ENCODE measurements at places on chromosomes 11 and 22. TPM values are rescaled to one million over a fixed set of nuclear protein-coding genes. Genes with fewer than 3 reads are reported as not detected.

GRCh38 chr22:42430528-42431125, 1.6 kb downstream of the NFAM1 start:
- DNase-seq = no peak

- no peak for DNase-seq
Observed at GRCh38 chr11:113465786-113466185, 9.4 kb downstream of the DRD2 start.

Gene TLCD5
- 6.3 TPM for total RNA-seq

DNA sequence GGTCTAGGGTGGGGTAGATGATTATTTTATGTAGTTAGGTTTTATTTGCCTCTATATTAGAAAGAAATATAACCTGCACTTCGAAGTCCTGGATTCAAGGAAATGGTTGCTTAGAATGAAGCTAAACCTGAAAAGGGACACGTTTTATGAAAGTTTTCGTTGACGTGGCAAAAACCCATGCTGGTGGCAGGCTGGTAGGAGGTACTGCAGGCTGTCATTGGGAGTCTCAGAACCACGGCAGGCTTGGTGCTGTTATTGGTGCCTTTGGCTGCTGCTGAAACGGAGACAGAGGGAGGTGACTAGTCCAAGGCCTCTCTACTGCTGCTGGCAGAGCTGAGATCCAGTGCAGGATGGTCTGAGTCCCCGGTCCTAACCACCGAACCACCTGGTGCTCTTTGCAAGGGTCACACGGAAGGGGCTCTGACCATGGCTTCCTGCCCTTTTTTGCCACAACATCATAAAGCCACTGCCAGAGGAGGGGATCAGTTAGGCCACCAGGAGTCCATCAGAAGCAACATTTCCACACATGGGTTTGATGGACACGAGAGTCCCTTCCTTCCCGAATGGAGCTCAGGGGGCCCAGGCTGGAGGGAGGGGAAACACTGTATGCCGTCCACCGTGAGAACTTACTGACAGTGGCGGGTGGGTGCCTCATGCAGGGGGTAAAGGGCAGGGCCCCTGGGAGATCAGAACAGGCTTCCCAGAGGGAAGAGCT, 13.4 kb downstream of the CSF2RB start:
- no peak for DNase-seq

DNA sequence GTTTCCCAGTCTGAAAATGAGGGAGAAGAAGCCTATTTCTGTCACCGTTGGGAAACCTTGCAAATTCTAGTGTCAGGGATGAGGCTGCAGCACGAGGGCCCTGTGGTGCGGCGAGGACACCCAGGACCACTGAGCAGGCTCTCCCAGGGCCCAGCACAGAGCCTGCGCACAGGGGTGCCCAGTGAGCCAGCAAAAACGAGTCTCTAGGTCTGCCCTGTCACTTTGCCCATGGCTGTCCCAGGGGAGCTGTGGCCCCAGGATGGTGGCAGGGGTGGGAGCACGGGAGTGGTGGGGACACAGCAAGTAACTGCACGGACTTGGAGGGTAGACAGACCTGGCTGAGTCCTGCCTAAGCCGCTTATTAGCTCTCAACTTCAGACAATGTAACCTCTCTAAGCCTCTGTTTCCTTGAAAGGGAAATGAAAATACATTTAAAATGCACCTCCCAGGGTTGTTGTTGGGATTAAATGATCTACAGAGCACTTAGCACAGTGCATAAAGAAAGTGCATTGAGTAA, 44.2 kb downstream of the DSCAML1 start:
- no peak for DNase-seq

DNA sequence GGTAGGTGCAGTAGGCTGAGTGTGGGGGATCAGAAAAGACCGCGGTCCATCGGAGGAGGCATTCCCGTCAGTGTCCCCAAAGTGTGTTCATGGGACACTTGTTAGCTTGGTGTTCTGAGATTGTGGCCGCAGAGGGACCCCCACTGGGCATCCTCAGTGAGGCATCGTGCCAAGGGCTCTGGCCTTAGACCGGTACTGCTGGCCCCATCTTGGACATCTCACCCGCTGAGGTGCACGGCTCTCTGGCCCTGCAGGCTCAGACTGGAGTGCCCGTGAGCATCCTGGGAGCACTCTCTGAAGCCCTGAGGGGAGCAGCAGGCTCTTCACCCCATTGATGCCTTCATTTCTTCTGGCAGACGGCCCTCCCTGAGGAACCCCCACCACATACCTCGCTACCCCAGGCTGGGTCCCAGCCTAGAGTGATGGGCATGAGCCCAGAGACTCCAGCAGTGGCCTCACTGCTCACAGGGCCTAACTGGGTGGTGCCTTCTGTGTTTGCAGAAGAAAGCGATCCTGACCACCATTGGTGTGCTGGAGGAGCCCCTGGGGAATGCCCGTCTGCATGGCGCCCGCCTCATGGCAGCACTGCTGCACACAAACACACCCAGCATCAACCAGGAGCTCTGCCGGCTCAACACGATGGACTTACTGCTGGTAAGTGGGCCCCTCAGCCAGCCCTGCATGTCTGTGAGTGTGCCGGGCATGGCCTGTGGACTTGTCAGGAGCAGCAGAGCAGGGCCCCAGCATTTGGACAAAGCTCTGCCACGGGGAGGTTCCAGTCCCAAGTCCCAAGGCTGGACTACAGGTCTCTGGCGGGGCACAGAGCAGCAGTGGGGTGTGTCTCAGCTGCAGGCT, 51.6 kb downstream of the SBF1 start:
- no peak for DNase-seq

- no peak for DNase-seq
Observed at GRCh38 chr11:126360049-126360446, 4.6 kb downstream of the ST3GAL4 start.

Gene USH1C
- not detected for total RNA-seq

Data from H4 (cell line).